ENCODE measurements at places on chromosomes 3 and 15.
A peak's percentile ranks its signal among the peaks of the same experiment; 100 is the strongest.

DNA sequence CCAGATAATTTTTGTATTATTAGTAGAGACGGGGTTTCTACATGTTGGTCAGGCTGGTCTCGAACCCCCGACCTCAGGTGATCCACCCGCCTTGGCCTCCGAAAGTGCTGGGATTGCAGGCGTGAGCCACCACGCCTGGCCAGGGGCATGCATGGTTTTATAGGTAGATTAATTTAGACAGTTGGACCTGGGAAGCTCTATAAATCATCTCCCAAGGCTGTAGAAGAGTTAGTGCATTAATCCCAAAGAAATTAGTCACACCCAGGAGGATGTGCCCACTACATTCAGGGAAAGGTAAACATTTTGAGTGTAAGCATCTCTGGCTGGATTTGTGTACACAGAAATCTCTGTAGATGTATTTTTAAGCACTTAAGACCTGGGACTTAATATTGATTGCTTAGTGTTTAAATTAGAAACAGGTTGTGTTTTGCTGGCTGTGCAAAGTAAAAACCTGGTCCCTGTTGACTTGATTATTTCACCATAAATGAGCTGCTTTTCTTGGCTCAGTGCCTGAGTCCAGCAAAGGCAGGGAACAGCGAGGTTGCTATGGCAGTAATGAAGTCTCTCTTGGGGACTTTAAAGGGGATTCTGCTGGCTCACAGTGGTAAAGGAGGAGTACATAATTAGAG is 19.2 kb downstream of the EXOSC7 start:
- H3K4me1 ChIP-seq, result peaks cover 7% of the 10 kb centered on the region
- no peak overlapping the region for H3K27ac ChIP-seq
- DNase-seq, result no peak
- H3K36me3 ChIP-seq, result peaks cover 19% of the 10 kb centered on the region
- H3K27me3 ChIP-seq, result no peaks in the 10 kb centered on the region
- no peak overlapping the region for H3K4me3 ChIP-seq

GRCh38 chr15:66649235-66649984 is 52.6 kb upstream of the SMAD6 start:
- no peak overlapping the region for H3K4me3 ChIP-seq
- no peaks in the 10 kb centered on the region for H3K36me3 ChIP-seq
- no peak overlapping the region for H3K27ac ChIP-seq
- DNase-seq, result no peak

DNA sequence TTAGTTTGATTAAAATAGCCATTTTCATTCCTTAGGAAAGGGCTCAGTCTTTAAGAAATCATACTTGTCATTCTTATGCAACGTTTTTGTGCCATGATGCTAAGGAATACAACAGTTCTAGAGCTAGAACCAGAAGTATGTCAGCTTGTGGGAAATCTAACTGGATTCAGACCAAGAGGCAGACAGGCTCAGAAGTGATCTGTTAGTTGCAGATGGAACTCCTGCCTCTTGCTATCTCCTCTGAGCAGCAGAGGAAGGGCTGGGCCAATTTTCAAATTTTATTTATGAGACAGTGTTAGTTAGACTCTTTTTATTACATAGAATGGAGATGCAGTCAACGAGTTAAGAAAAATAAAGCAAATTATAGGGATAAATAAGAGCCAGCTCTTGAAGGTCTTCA is 48.5 kb upstream of the RYR3 start:
- H3K4me1 ChIP-seq, result no peaks in the 10 kb centered on the region
- no peak overlapping the region for H3K27ac ChIP-seq
- H3K36me3 ChIP-seq, result no peaks in the 10 kb centered on the region
- H3K27me3 ChIP-seq, result no peaks in the 10 kb centered on the region

GRCh38 chr3:188082031-188082430 is 71.9 kb upstream of the LPP start:
- H3K27me3 ChIP-seq, result no peaks in the 10 kb centered on the region
- no peak for DNase-seq
- H3K4me1 ChIP-seq, result no peaks in the 10 kb centered on the region
- H3K27ac ChIP-seq, result no peak overlapping the region

DNA sequence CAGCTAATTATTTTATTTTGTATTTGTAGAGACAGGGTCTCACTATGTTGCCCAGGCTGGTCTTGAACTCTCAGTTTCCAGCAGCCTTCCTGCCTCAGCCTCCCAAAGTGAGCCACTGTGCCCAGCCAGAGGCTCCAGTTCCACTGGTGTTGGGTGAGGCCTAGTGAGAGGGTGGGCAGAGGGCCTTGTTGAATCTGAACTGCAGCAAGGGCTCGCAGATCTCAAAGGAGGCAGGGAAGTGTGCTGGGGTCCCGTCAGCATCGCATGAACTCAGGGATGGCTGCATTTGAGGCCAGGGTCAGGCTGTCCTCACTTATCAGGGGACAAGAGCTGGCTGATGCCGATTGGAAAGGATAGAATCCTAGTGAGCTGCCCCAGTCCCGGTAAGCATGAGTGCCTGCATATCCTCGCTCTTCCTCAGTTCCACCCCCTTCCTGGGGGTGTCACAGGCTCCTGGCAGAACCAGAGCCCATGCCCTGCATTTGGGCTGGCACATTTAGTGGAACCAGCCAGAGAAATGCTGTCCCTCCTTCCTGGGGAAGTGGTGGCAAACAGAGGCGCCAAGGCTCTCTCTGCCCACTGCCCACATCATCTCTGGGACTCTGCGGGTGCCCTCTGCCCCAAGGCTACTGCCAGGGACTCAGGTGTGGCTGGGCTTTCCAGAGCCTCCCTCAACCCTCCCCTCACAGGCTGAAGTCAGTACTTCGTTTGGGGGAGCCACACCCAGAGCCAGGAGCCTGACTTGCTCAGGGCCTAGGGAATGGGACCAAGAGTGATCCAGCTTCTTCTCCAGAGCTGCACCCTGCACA is 24.1 kb downstream of the ALS2CL start:
- H3K4me3 ChIP-seq, result no peak overlapping the region
- no peaks in the 10 kb centered on the region for H3K36me3 ChIP-seq
- H3K4me1 ChIP-seq, result no peaks in the 10 kb centered on the region
- no peaks in the 10 kb centered on the region for H3K27me3 ChIP-seq
- H3K27ac ChIP-seq, result no peak overlapping the region
- DNase-seq, result peak; percentile 40

- no peak for DNase-seq
- no peak overlapping the region for H3K4me3 ChIP-seq
- H3K4me1 ChIP-seq, result no peaks in the 10 kb centered on the region
- H3K27ac ChIP-seq, result no peak overlapping the region
- H3K36me3 ChIP-seq, result no peaks in the 10 kb centered on the region
Observed at GRCh38 chr3:181050738-181051137, 61.2 kb upstream of the DNAJC19 start.

- H3K27ac ChIP-seq, result no peak overlapping the region
- 0 out of 2 replicates have a peak, but pooled peaks cover 3% of the 10 kb centered on the region for H3K4me1 ChIP-seq
- no peak for DNase-seq
- H3K27me3 ChIP-seq, result no peaks in the 10 kb centered on the region
Observed at GRCh38 chr15:98413933-98414546, 234.3 kb upstream of the IGF1R start.

DNA sequence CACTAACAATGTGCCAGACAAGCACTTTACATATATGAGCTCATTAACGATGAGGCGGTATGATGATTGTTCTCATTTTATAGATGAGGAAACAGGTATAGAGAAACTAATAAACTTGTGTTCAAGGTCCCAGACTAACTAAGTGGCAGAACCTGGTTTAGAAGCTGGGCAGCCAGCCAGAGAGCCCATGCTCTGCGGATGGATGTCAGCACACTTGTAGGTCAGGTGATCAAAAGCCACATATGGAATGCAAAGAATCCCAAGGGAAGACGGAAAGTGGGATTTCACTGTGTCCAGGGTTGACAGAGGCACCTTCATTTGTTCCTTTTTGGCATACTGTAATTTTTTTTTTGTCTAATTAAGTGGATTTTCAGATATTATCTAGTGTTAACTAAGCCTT is 103.7 kb downstream of the EFL1 start:
- H3K27ac ChIP-seq, result no peak overlapping the region
- H3K4me3 ChIP-seq, result no peak overlapping the region
- DNase-seq, result no peak

GRCh38 chr15:36617529-36618196 is 38.2 kb downstream of the CDIN1 start:
- no peaks in the 10 kb centered on the region for H3K4me1 ChIP-seq
- no peak for DNase-seq
- no peak overlapping the region for H3K27ac ChIP-seq
- no peak overlapping the region for H3K4me3 ChIP-seq
- H3K27me3 ChIP-seq, result no peaks in the 10 kb centered on the region
- H3K36me3 ChIP-seq, result no peaks in the 10 kb centered on the region
